ENCODE measurements at places on chromosomes 12 and 14.
A peak's percentile ranks its signal among the peaks of the same experiment; 100 is the strongest.

GRCh38 chr14:30214014-30214413 lies 286.4 kb upstream of the PRKD1 start:
- DNase-seq: no peak

DNA sequence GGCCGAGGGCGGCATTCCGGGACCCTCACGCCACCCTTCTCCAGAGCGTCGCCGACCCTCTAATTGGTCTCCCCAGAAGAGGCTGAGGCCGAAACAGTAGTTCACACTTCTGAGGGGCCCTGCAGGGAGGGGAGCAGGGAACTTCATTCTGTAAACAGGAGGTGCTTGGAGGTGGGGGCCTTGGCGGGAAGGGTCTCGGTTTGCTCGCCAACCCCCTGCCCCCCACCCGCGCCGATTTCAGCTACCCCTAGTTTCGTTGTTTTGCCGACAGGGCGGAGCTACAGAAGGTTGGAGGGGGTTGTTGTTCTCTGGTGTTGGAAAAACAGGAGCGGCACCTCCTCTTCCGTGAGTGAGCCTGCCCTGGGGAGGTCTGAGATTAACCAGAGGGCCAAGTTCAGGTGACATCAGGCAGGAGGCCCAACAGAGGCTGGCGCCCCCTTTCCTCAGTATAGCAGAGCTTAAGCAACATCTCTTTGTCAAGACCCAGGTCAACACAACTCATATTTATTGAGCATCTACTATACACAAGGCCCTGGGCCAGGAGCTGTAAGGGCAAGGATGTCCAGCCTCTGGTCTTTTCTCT lies 682 bp downstream of the ERBB3 start:
- DNase-seq: no peak

GRCh38 chr12:123937707-123938591 lies 34.7 kb downstream of the CCDC92 start:
- no peak for DNase-seq

DNA sequence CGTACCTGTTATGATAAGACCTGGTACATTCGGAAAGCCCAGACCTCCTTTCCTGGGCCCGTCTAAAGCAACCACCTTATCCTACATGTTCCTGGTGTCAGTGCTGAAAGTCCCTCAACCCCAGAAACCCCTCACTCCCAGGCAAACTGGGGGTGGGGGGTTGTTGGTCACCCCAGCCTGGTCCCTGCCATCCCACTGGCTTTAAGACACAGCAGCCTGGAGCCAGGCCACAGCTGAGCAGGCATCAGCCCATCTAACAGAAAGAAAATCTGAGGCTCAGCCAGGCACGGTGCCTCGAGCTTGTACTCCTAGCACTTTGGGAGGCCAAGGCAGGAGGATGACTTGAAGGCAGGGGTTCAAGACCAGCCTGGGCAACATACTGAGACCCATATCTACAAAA lies 4.5 kb downstream of the SELPLG start:
- DNase-seq: no peak

GRCh38 chr12:22284871-22285270 lies 49.6 kb downstream of the ST8SIA1 start:
- no peak for DNase-seq

DNA sequence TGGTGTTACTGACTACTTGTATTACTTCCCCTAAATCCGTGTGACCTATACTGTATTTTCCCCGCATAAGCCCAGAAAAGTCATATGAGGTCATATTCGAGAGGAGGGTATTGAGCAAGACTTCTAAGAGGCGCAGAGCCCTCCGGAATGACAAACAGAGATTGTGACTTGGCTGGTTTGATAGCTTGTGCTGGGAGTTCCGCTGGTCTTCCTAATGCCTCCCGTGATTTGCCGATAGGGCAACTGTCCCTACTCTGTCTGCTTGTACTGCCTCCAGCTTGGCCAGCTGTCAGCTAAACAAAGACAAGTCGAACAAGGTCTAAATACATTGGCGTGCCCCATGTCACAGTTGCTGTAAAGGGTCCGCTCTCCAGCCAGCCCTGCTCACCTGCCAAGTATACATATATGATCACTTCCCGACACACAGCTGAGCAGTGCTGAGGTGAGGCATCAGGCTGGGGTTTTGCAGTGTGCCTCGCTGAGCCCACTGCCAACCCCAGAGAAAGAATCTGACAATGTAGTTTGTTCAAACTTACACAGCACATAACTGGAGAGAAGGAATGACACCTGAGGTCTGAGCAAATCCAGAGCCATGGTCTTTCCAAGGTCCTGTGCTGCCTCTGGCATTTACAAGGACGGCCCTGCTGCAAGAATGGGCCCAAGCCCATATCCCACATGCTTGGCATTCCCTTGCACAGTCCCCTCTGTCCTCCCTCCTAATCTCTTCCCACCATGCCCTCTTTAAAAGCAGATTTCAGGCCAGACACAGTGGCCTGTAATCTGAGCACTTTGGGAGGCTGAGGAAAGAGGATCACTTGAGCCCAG lies 23.7 kb downstream of the LGMN start:
- no peak for DNase-seq

- no peak for DNase-seq
Measured at GRCh38 chr12:6122201-6122600, 2.3 kb downstream of the VWF start.

DNA sequence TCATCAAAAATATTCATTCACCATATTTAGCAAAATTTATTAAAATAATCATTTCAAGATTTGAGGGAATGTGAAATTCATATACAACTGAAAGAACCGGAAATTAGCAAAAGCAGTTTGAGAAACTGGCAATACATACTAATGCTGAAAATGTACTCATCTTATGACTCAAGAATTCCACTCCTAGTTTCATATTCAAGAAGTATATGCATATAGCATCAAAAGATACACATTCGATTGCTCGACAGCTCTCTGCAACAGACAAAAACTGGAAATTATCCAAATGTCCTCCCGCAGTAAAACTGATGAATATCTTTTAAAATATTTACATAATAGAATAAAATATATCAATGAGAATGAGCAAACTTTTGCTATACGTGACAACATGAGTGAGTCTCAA lies 189.2 kb upstream of the MGAT4C start:
- DNase-seq: no peak

GRCh38 chr14:101009531-101009930 lies 106.0 kb upstream of the RTL1 start:
- DNase-seq: no peak

DNA sequence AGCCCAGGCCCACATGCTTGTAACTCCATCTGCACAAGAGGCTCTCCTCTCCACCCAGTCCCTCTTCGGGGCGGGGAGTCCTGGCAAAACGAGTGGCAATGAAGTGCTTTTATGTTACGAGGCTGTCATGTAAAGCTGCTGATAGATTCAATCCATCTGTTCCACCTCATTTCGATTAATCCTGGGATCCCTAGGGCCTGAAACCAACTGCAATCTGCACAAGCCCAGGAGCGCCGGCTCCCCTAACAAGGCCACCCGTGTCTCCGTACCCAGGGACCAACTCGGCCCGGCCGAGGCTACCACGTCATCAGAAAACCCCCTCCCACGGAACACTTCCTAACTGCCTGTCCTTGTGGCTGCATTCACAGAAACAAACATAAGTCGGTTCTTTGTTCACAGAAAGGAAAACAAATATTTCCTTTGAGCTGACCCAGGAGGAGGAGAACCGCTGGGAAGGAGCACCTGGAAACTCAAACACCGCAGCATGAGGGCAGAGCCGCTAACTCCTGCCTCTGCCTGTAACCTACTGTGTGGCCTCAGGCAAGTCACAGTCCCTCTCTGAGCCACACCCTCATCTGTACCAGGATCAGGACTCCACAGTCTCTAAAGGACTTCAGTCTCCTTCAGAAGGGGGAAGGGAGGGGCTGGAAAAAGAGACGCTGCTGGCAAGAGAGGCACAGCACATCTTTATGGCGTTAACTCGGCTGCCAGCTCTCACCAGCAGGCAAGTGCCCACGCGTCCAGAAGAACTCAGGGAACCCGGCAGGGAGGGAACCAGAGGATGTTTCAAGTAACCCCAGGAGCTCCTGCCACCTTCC lies 47.8 kb downstream of the CCDC88C start:
- DNase-seq: no peak

GRCh38 chr12:85016413-85016812 lies 19.7 kb downstream of the TSPAN19 start:
- peak; percentile 41 for DNase-seq

DNA sequence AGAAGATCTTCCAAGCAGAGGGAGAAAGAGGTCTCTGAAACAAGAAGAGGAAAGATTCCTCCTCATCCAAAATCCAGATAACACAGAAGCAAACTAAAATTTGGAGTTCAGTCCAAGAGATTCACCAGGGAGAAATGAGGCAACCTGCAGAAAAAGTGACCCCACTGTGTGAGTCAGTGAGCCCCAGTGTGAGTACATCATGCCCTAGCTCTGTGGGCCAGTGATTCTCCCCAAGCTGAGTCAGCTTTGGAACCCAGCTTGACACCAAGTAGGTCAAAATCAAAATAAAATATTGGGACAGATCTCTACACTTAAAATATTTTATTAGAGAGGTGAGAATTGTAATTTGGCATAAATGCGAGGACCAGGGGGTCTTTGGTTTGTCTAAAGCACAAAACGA lies 17.2 kb downstream of the CLEC2B start:
- no peak for DNase-seq

DNA sequence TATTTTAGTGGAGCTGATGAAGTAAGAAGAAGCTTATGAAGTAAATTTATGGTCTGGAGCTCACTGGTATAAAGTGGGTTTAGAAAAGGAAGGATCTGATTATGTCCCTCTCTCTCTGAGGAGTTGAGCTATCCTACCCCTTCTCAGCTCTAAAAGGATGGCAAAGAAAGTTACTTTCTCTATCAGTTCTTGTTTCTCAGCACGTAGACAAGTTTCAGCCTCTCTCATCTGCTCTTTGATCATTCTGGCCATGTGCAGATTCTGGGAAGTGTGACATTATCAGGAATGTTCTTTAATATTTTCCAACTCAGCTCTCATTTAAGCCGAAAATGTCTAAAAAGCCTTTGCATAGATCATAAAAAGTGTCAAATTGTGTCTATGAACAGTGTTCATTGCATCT lies 5.8 kb upstream of the EGLN3 start:
- DNase-seq: no peak

- DNase-seq: no peak
Measured at GRCh38 chr14:96661244-96661969, 135.8 kb upstream of the VRK1 start.

GRCh38 chr12:124744659-124745464 lies 118.8 kb downstream of the SCARB1 start:
- no peak for DNase-seq

- DNase-seq: no peak
Measured at GRCh38 chr12:4719821-4720636, at the start of gene GALNT8. GALNT8 (plus strand) TSS chr12:4720400; CDS start chr12:4720678, 278 bp downstream.

- no peak for DNase-seq
Measured at GRCh38 chr12:106452309-106452708, 94.8 kb downstream of the POLR3B start.

DNA sequence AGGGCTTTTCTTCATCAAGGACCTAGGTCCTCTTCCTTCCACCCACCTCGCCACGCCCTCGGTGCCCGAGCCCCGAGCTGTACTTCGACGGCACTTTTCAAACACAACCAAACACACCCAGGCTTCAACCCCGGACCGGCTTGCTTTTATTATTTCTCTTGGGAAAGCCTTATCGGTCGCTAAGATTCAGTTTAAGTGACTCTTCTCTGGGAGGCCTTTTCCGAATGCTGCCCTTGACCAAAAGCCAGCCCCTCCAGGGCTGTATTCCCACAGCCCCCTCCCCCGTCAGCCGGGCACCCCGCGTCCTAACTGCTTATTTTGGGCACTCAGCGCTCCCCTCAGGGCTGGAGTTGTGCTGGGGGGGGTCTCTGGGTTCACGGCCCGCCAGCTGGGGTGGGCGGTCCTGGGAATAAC lies 644 bp upstream of the PPP4R4 start:
- DNase-seq: no peak

GRCh38 chr12:84779169-84779568 lies 133.4 kb downstream of the SLC6A15 start:
- DNase-seq: no peak
